Stimulated activated naive CD4-positive, alpha-beta T cell treated with Interleukin-2 at 50 U/mL for 16 hours (primary cell): ENCODE measurements at places on chromosomes 3 and 15.

DNA sequence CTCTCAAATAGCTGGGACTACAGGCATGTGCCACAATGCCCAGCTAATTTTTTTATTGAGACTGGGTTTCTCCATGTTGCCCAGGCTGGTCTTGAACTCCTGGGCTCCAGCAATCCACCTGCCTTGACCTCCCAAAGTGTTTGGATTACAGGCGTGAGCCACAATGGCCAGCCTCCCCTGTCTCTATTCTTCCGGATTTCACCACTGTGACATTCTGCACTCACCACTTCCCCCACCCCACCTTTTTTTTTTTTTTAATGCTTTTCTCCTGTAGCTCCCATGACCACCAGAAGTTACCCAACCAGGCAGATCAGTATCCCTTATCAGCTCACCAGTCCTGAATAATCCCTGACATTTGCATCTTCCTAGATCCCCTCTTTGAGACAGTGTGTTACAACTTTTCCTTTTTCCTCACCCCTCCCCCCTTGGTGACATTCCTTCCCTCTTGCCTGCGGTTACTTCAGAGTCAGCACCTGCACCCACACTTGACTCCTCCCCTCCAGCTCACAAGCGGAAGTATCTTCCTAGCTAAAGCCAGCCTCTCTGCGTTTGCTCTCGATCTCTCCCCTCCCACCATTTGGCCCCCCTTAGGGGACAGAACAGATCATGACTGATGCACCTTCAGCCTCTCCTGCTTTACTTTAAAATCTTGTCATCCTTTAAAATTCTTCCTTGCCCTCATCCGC, 13.5 kb upstream of the ZNF592 start:
- peak; percentile 58 for DNase-seq

GRCh38 chr3:120094776-120095225, 554 bp upstream of the GSK3B start:
- peak; percentile 99 for DNase-seq

- DNase-seq = no peak
Measured at GRCh38 chr3:179244878-179245277, 6.0 kb downstream of the KCNMB3 start.

DNA sequence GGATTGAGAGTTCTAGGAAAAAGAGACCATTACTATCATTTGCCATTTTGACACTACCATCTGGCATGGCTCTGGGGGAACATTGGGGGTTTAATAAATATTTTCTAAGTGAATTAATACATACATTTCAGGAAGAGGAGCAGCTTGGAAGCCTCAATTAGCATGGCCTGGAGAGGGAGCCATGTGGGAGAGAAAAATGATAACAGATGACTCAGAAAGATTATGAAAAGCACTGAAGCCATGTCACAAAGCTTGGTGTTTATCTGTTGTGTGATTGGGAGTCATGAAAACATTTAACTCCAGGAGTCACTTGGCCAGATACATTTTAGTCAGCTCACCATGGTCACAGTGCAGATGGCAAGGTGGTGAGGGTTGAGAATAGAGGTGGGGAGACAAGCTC, 121.0 kb downstream of the SSR3 start:
- no peak for DNase-seq

- no peak for DNase-seq
Measured at GRCh38 chr3:120497336-120497735, 46.5 kb upstream of the FSTL1 start.

DNA sequence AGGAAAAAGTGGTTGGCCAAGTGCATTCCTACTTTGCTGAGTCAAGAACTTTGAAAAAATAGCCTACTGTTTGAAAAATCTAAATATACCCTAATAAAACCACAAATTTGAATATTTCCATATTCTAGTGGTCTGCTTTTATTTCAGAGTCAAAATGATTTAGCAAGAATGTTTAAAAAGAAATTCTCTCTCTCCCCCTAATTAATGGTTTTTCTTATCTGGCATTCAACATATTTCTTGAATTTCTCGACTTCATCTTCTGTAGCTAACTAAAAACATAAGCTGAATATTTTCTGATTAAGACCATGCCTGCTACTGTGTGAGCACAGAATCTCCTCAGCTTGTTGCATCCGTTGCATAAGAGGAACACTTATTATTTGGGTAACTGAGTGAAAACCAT, 563.5 kb upstream of the TBL1XR1 start:
- no peak for DNase-seq
